NCI-H1417 treated with DMSO at 0.1 percent for 48 hours (cell line): ENCODE measurements at places on chromosomes 1 and 21.

DNA sequence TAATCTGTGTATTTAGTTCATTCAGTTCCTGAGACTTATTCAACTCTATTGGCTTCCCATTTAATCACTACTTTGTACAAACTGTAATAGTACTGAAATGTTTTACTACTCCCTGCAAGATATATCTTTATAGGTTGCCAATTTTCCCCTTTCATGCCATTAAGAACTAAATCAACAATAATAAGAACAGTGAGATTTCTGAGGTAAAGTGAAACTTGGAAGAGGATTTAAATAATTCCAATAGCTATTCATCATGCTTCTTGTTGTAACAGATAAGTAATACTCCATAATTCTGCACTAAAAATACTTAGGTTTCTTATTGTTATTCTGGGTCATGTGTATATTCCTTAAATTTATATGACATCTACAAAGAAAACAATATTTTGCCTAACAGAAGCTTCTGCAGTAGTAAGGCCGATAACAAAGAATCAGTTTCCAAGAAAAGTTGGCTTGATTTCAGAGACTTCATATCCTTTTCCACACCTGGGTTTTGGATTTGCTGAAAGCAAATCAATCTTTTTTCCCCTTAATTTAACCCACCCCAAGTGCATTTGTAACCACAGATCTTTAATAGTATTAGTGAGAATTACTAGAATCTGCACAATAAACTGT lies 258.3 kb downstream of the FAF1 start:
- DNase-seq = no peak

DNA sequence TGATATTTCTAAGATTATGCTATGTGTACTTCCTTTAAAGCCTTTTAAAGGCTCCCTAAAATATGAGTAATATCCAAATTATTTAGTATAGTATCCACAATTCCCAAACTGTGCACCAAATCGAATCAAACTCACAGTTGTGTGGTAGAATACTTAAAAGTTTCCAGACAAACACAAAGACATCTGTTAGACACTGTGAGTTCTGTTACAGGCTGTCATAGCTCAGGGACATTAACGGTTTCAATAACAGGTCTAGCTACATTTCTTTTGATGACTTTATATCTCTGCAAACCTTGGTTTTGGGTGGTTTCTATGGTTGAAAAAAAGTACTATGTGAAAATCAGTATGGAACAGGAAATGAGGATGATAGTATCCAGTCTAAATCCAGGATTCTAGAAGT lies 36.9 kb upstream of the NEK7 start:
- no peak for DNase-seq

DNA sequence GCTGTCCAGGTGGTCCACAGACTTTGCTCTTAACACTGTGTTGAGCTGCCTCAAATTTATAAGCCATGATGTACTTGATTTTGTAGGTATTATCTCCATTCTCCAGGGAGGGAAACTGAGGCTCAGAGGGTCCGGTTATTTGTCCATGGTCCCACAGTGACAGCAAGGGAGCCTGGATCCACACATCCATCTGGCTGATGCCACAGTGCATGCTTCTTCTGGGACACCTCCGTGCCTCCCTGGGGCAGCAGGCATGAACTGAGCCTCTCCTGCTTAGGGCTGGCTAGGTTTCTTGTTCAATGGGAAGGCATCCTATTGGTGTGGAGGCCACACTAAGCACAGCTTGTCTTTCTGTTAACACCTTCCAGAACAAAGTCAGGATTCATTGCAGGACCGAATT lies 317.3 kb downstream of the AJAP1 start:
- DNase-seq = no peak

DNA sequence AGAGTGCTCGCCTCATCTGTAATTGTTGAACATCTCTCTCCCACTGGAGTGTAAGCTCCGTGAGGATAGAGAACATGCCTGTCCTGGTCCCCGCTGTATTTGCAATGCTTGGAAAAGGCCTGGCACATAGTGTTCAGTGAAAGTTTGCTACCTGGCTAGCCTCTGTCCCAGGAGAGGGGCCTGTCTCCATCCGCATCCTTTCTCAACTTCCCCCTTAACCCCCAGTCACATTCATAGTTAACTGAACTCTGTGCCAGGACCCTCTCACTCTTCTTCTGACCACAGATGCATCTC lies 15.2 kb downstream of the SPOCD1 start:
- DNase-seq = no peak

DNA sequence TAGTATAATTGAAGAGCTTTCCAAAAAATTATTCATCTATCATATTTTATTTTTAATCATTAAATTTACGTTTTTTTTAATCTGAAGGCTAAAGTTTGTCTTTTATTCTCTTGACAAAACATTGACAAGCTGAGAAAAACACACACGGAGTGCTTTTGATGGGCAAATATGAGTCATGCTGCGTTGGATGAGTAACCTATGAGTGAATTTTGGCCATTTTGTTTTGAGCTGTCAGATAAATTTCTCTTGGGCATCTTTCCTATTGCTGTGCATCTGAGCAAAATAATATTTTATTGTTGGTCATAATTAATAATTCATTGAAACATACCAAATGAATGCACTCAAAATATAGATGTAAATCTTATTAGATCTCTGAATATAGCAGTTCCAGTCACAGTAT lies 1144.1 kb upstream of the ADGRL2 start:
- no peak for DNase-seq
